HFFc6 (cell line): ENCODE measurements at places on chromosomes 2 and 18. TPM values are rescaled to one million over a fixed set of nuclear protein-coding genes. Genes with fewer than 3 reads are reported as not detected.

GRCh38 chr2:181128199-181128598, 147.8 kb downstream of the UBE2E3 start:
- H3K27ac ChIP-seq: no peak overlapping the region
- H3K27me3 ChIP-seq: peaks cover 1% of the 10 kb centered on the region; the same call in 1 of the 2 replicates
- DNase-seq: no peak
- H3K4me3 ChIP-seq: no peak overlapping the region
- H3K4me1 ChIP-seq: peaks cover 23% of the 10 kb centered on the region

DNA sequence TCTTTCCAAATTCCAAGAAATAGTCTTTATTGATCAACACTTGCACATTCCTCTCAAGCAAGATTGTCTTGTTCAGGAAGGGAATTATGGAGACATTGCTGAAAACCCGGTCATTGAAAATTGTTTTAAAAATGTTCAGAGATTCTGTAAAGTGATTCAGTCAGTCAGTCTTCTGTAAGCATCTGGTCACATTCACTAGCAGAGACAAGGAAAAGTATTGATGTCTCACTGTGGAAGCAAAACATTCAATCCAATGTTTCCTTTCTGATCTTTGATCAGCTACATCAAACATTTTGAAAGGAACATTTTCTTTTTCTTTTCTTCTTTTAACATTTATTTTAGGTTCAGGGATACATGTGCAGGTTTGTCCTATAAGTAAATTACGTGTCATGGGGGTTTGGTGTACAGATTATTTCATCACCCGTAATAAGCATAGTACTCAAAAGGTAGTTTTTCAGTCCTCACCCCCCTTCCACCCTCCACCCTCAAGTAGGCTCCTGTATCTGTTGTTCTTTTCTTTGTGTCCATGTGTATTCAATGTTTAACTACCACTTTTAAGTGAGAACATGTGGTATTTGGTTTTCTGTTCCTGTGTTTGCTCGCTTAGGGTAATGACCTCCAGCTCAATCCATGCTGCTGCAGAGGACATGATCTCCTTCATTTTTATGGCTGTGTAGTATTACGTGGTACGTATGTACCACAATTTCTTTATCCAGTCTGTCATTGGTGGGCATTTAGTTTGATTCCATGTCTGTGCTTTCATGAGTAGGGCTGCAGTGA, 61.2 kb downstream of the CTNNA2 start:
- H3K27ac ChIP-seq: no peak overlapping the region
- no peaks in the 10 kb centered on the region for H3K4me1 ChIP-seq
- H3K36me3 ChIP-seq: no peaks in the 10 kb centered on the region

GRCh38 chr18:45684341-45685115, 39.5 kb upstream of the SLC14A1 start:
- H3K4me1 ChIP-seq: peaks cover 67% of the 10 kb centered on the region
- H3K27ac ChIP-seq: peak overlapping the region; percentile 67
- peak overlapping the region; percentile 33 for H3K4me3 ChIP-seq
- DNase-seq: peak; percentile 90
- H3K36me3 ChIP-seq: no peaks in the 10 kb centered on the region

GRCh38 chr2:172735582-172736423, at the start of gene RAPGEF4:
RAPGEF4 (plus strand) TSS chr2:172735845; CDS start chr2:172735984, 139 bp downstream.
- H3K4me1 ChIP-seq: peaks cover 10% of the 10 kb centered on the region; the same call in 1 of the 2 replicates
- no peaks in the 10 kb centered on the region for H3K36me3 ChIP-seq
- H3K4me3 ChIP-seq: peak within 1 kb of the TSS; percentile 46
- DNase-seq: no peak
- peaks cover 50% of the 10 kb centered on the region for H3K27me3 ChIP-seq
- H3K27ac ChIP-seq: no peak within 1 kb of the TSS

- H3K27me3 ChIP-seq: no peaks in the 10 kb centered on the region
- no peak overlapping the region for H3K27ac ChIP-seq
- no peak overlapping the region for H3K4me3 ChIP-seq
- peaks cover 46% of the 10 kb centered on the region for H3K4me1 ChIP-seq
- DNase-seq: no peak
Observed at GRCh38 chr2:215898363-215898762, 115.0 kb downstream of the MREG start.

DNA sequence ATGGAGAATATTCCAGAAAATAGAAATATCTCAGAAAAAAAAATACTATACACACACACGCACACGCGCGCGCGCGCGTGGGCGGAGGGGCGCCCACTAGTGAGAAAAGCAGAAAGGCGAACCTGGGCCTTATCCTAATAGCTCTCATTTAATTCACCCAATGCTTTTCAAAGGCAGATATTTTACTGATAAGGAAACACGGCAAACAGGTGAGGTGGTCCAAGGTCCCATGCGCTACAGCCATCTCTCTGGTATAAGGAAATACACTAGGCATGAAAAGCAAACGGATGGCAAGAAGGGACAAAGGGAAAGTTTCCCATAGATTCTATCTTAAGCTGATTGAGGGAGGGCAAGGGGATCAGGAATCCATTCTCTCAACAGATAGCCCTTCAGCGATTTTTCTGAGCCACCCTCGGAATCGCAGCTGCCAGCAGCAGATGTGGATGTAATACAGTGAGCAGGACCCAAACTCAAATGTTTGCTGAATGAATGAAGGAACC, 136.7 kb downstream of the TMEM247 start:
- H3K4me3 ChIP-seq: peak overlapping the region; percentile 96
- peaks cover 6% of the 10 kb centered on the region for H3K36me3 ChIP-seq
- peak; percentile 0 for DNase-seq
- H3K27me3 ChIP-seq: no peaks in the 10 kb centered on the region
- peak overlapping the region; percentile 82 for H3K27ac ChIP-seq
- H3K4me1 ChIP-seq: peaks cover 24% of the 10 kb centered on the region

DNA sequence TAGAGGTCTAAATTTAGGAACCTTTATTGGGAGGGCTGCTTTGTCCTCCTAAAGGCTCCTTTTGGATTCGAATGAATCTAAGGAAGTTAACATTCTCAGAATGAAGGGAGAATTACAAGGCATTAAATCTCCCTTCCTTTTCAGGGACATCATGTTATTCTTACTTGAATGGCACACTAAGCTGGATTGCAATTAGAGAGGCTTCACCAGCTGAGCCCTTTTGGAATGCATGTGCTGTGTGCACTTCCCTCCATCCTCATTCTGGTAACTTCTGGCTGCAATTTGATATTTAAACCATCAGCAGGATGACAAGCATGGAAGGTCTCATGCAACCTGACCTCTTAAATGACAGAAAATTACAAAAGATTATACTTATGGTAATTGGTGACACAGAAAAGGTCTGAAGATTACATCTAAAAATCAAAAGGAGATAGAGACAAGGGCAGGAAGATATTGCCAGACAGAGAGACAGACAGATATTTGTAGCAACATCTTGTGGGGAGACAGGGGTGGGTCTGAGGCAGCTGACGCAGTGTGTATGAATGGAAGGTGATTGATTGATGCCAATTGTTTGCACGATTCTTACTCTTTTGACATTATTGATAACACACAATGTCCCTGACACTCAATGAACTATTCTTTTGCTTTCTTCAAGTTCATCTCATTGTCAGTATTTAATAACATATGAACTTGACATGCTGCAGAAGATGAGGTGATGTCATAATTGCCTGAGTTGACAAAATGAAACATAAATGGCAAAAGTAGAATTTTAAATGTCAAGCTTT, 570.8 kb upstream of the GYPC start:
- H3K36me3 ChIP-seq: no peaks in the 10 kb centered on the region
- DNase-seq: no peak
- H3K27me3 ChIP-seq: no peaks in the 10 kb centered on the region; the same call in 1 of the 2 replicates
- no peak overlapping the region for H3K27ac ChIP-seq
- no peak overlapping the region for H3K4me3 ChIP-seq

DNA sequence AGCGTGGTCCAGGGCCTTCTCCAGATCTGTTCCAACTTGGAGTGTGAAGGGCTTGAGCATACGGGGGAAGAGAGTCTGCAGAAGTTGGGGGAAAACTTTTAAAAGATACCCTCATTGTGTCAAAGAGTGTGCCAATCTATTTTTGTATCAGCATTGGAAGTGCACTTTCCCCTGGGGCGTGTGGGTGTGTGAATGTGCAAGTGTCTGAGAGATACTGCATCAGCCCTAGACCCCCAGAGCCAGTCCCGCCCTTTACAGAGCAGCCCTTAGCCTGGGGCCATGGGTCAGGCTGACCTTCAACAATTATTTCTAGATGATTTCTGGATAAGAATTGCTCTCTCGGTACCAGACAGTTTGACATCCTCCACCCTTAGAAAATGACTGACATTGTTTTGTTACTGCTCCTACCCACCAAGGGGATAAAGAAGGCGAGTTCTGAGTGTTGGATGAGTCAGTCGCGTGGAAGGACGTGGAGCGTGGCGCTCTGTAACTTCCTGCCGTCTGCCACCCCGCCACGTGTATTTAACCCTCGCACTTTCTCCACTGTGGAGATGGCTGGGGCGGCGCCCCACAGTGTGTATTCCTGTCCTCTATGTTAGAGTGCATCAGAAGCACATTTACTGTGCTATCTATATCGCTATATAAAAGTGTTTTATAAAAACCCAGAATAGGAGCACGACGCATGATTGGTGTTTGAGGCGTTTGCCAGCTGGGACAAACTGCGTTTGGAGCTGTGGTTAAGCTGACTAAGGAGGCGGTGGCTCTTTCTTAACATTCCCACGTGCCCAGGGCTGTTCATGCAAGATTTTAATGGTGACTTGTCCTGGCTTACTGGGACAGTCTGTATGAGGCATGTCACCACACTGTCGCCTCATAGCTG, 122.6 kb downstream of the CABLES1 start:
- H3K4me3 ChIP-seq: no peak overlapping the region
- no peaks in the 10 kb centered on the region; the same call in none of the 2 replicates for H3K27me3 ChIP-seq
- peaks cover 37% of the 10 kb centered on the region for H3K4me1 ChIP-seq
- H3K36me3 ChIP-seq: peaks cover 24% of the 10 kb centered on the region

EFR3B gene
- total RNA-seq: 0.17 and 0.47 TPM in 2 replicates

LYPD6B gene
- total RNA-seq: 20.0 to 86.7 TPM (median 64.9 TPM) in 3 replicates

KLHL41 gene
- 0.09 to 0.48 TPM (median 0.13 TPM) in 3 replicates for total RNA-seq

GPR39 gene
- 2.3 to 2.9 TPM (median 2.3 TPM) in 3 replicates for total RNA-seq

ERMN gene
- not detected in 3 replicates for total RNA-seq
